Coronary artery (tissue), 2 donors: ENCODE measurements at places on chromosomes 1 and 21.
A peak's percentile ranks its signal among the peaks of the same experiment; 100 is the strongest.

DNA sequence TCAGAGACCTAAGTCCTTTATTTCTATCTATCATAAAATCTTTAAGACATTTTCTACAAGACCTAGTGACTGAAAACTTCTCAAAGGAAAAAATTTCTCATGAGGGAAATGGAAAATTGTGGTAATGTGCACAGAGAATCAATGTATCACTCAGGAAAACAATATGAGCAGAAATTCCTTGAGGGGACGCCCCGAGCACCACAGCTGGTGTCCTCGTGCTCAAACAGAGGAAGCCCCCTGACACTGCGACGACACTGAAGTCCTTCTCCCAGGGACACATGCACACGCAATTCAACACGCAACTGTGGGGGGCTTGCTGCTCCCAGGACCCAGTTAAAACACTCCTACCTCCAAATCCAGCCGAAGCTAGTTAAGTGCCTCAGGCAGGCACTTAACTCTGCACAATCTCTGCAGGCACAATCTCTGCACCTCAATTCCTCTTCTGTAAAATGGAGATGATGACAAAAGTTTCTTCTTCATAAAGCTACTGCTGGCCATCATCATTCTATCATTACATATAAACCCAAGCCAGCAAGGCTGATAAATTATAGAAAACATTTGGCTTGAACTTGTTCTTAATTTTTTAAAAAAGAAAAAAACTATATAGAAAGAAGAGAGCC lies 16.0 kb downstream of the ZBTB17 start:
- no peak for DNase-seq

DNA sequence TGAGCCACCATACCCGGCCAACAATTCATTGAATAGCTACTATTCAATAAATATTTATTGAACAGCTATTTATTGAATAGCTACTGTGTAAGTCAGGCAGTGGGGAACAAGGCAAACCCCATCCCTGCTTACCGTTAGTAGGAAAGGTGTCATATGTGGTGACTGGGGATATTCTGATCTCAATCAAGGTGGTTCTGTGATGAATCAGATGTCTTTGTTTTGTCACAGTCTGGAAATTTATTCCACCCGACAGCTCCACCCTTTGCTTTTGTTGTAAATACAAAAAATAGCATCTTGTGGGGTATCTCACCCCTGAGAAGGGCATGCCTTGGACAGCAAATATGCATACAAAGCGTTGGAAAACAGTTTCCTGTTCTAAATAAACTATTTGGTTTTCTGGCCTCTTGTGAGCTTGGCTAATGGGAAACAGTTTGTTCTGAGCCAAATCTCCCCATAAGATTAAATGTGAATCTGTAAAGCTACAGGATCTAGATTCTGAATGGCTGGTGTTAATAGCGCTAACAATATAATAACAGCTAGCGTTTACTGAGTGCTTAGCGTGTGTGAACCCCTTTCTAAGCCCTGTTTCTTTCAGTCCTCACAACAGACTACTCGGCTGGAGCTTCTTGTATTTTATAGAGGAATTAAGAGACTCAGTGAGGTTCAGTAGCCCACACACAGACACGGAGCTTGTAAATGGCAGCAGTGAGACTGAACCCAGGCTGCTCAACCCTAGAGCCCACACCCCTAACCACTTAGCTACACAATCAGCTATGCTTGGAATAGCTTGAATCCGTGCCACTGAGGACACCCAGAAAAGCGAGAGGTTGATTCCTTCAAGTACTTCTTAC lies 5.5 kb downstream of the PDPN start:
- no peak for DNase-seq

DNA sequence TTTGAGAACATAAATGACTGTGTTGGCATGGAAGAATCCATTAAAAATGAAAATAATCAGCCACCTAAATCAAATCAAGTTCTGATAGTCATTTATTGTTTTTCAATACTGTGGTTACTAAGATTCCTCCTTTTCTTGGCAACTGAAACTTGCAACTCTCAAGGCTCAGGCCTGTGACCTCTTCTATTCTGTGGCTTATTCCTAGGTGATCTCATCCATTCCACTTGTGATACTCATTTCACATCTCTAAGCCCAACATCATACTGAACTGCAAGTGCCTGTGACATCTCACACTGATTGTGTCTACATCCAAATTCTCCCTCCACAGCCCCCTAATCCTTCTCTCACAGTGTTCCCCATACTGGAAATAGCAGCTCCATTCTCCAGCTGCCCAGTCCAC lies 4.8 kb upstream of the ST6GALNAC5 start:
- DNase-seq: no peak

GRCh38 chr1:102790997-102791396 lies 317.3 kb downstream of the COL11A1 start:
- DNase-seq: no peak

- DNase-seq: no peak
These were observed 3.2 kb downstream of the RNF187 start for GRCh38 chr1:228490120-228491078.

- no peak for DNase-seq
These were observed 33.0 kb upstream of the DNAJC6 start for GRCh38 chr1:65276197-65276939.

- DNase-seq: no peak
These were observed 2.4 kb downstream of the IGSF21 start for GRCh38 chr1:18109756-18110597.

GRCh38 chr1:6454856-6455751 lies 10.9 kb downstream of the TNFRSF25 start:
- DNase-seq: no peak

- no peak for DNase-seq
These were observed 31.7 kb downstream of the ATP1A1 start for GRCh38 chr1:116404699-116405098.

- DNase-seq: no peak
These were observed 16.4 kb downstream of the HTR1D start for GRCh38 chr1:23200883-23201282.

- DNase-seq: no peak
These were observed 31.5 kb downstream of the CHD5 start for GRCh38 chr1:6148497-6149241.

GRCh38 chr21:17585875-17586450 lies 26.7 kb downstream of the BTG3 start:
- DNase-seq: no peak

GRCh38 chr1:17052641-17053040 lies 1.2 kb downstream of the SDHB start:
- DNase-seq: no peak

- DNase-seq: no peak
These were observed 12.6 kb upstream of the MNDA start for GRCh38 chr1:158818560-158818959.

- DNase-seq: no peak
These were observed 191.2 kb upstream of the SAMSN1 start for GRCh38 chr21:14737284-14737691.

DNA sequence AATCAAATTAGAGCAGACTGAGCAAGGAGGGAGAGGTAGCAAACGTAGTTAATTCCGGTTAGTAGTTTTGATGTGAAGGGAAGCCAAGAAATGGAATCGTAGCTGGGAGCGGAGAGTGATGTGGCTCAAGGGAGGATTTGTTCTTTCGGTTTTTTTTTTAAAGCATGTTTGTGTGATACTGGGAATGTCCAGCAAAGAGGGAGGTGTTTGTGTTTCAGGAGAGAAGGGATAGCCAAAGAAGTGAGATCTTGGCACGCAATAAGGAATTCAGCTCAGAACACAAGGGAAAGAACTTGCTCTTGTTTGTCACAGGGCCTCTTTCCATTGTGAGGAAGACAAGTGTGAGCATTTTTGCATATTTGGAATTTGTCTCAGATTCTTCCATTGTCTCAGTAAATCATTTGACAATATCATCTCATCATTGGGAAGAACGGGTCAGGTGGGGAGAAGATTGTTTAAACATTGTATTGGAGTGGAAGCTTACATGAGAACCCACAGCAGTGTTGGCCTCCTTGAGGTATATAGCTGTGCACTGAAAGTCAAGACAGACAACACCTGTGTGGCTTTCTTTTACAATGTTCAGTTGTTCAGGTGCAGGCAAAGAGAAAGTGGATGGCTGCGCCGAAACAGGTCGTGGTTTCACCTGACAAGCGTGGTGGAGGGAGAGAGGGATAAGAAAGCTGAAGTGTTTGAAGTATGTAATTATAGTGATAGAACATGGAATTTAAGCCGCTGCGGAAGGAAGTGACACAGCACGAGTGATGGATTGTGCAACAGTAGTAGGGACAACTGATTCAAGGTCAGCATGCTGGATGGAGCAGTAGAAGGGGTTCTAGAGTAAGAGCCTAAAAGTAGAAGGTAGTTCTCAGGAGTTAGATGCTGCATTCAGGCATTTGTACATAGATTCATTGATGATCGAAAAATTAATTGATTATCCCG lies 25.4 kb downstream of the FMN2 start:
- no peak for DNase-seq

DNA sequence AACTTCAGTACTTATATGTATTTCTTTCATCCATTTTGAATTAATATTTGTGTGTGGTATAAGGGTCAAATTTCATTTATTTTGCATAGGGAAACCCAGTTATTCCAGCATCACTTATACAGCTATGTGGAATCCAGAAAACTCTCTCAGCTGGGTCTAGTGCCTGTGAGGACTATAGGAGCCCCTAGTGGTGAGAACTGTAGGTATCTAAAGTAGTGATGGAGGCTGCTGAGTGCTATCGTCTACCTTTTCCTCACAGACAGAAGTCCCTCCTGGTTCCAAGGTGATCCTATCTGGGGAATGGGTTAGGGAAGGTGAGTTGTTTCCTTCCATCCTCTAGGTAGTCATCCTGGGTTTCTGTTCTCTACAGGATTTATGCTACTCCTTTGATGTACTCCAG lies 352.0 kb upstream of the C1orf87 start:
- DNase-seq: no peak

DNA sequence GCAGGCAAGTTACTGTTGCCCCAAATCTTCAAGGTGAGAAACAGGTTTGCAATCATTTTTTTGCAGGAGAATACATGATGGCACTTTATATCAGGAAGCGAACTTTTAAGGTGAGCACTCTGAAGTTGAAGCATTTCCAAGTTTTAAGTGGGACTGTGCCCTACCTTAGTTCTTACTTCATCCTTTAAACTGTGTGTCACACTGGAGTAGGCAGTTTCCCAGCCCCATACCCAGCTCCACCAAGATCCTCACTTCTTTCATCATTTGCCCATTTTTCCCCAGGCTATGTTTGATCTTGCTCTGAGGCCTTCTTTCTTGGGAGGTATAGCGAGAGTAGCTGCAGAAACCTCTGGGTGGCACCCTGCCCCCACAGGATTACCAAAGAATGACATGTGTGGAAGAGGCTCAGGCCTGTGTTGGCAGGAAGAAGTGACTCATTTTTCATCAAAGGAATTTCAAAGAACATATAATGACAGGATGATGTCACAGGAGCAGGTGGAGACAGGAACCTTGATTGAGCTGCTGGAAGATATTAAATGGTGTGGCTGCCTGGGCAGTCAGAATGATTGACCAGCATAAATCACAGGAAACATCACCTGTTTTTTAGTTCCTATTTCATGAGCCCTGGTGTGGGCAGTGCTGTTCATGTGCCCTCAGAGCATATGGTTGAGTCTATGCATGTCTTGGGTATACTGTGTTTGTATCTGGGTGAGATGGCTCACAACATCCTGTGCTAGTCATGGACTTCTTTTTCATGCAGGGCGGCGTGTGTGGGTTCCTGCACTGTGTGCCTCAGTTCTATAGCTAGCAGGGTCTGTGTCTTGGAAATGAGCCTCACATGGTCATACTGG lies 20.8 kb upstream of the MACF1 start:
- no peak for DNase-seq

- peak; percentile 93 for DNase-seq
These were observed at the start of gene SHISA4 for GRCh38 chr1:201888282-201889089. Gene SHISA4, plus strand, starts transcription at chr1:201888898. Its CDS starts 97 bp downstream, at chr1:201888995.

GRCh38 chr1:22362626-22363402 lies 88.8 kb upstream of the ZBTB40 start:
- no peak for DNase-seq

GRCh38 chr1:41360074-41360785 lies 1.0 kb upstream of the FOXO6 start:
- peak; percentile 68 for DNase-seq

DNA sequence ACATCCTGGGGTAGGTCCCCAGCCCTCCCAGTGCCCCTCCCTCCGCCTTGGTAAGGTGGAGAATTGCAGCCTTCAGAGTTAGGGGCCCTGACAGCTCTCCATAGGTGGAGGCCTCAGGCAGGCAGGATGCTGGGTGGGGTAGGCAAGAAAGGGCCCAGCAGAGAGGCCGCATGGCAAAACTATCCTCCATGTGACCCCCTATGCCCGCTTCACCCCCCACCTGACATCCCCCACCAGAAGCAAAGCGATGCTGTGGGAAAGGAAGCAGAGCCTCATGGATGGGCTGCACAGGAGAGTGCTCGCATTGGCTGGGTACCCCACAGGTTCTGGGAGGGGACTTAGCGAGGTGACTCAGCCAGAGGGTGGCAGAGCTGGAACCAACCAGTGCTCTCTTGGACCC lies 1.6 kb downstream of the S100A9 start:
- peak; percentile 52 for DNase-seq

DNA sequence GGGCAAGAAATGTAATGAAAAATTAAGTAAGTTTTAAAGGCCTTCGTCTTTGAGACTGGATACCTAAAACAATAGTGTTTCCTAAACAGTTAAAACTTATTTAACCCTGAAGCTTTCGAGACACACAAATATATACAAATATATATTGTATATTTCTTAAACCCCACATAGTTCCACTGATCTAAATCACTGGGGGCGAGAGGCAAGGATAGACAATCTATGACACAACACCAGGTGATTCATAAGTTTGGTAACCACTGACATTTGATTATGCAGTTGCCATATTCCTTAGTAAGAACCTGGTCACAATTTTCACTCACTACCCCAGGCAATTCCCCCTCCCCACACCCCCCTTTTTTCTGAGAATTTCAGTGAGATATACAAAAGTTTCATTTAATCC lies 55.3 kb upstream of the BOLA1 start:
- DNase-seq: no peak

DNA sequence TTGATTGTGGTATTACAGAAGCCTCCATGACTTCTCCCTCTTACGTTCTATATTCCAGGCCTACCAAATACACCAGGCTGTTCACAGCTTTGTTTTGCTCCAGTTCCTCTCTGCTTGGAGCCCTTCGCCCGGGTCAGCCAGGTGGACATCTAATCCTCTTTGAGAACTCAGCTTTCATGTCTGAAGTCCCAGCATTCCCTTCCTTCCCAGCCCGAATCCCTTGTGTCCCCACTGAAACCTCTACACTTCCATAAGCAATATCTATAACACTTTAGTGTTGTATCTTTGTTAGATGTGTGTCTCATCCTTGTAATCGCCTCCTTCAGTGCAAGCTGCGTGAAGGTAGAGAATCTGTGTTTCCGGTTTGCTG lies 1.9 kb downstream of the RNF11 start:
- DNase-seq: no peak

GRCh38 chr1:4019147-4019521 lies 119.1 kb upstream of the C1orf174 start:
- peak; percentile 35 for DNase-seq

DNA sequence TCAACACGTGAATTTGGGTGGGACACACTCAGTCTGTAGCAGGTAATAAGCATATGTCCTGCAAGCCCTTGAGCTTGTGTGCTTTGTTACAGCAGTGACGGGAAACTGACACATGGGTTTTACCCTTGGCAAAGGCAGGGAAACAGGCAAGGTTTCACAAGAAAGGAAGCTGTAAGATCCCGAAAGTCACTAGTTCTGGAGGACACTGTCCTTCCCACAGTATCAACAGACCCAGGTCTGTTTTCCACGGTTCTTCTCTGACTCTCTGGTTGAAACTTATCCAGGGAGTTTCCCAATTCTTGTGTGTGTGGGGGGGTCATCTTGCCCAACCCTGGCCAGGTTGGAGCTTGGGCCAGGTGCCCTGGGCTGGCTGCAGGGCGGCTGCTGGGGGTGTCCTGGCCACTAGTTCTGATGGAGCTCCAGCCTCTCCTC lies 29.3 kb upstream of the ZBTB21 start:
- no peak for DNase-seq

- DNase-seq: peak; percentile 82
These were observed 36.3 kb downstream of the IFNAR1 start for GRCh38 chr21:33360881-33361602.
